Stimulated activated CD4-positive, alpha-beta T cell treated with anti-CD3 and anti-CD28 coated beads, Interleukin-2, amount 100 ng/mL, for 24 hours (primary cell): ENCODE measurements at places on chromosomes 3 and 15.

GRCh38 chr3:77605865-77606264 is 566.0 kb downstream of the ROBO2 start:
- no peak for DNase-seq

GRCh38 chr3:45889337-45889736 is 3.0 kb downstream of the CCR9 start:
- no peak for DNase-seq

GRCh38 chr15:77533578-77534430 is 98.9 kb downstream of the LINGO1 start:
- DNase-seq = no peak

DNA sequence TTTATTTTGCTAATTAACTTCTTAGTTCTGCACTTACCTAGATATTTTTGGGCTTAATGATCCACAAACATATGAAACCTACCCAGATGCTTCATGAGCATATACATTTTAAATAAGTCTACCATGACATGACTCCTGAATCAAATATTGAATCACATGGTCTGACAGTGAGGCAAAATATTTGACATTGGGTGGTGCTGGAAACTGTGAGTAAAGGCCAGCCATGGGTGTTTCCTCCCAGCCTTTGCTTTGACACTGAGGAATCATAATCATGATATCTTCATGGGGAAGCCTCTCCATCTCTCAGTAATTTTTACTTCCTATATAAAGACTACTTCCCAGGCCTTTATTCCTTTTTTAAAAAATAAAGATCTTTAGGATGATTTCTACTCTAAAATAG is 22.8 kb upstream of the SSR3 start:
- DNase-seq = no peak

- no peak for DNase-seq
These were observed 458.1 kb downstream of the DIPK2A start for GRCh38 chr3:144429719-144430121.

GRCh38 chr3:8986741-8987140 is 23.5 kb upstream of the RAD18 start:
- no peak for DNase-seq

DNA sequence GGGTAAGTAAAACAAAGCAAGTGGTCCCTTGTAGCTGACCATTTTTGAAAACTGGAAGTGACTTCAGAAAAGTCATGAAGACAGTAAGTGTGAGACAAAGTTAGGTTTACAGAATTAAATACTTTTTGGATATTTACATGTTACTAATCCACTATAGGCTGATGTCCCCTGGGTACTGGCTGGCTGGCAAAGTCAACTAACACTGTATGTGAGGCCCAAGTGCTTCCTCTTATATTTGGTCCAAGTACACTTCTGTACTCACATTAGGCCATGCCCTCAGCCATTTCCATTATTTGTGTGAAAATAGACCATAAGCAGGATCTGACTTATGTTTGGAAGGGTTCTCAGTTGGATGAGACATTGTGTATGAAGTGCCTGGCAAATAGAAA is 5.5 kb upstream of the LEKR1 start:
- no peak for DNase-seq

GRCh38 chr3:51706788-51707731 is at the start of gene GRM2:
GRM2 (plus strand) TSS chr3:51707068; CDS start chr3:51708984, 1,916 bp downstream.
- DNase-seq = no peak

- no peak for DNase-seq
These were observed 7.4 kb downstream of the TBC1D23 start for GRCh38 chr3:100268156-100268555.

DNA sequence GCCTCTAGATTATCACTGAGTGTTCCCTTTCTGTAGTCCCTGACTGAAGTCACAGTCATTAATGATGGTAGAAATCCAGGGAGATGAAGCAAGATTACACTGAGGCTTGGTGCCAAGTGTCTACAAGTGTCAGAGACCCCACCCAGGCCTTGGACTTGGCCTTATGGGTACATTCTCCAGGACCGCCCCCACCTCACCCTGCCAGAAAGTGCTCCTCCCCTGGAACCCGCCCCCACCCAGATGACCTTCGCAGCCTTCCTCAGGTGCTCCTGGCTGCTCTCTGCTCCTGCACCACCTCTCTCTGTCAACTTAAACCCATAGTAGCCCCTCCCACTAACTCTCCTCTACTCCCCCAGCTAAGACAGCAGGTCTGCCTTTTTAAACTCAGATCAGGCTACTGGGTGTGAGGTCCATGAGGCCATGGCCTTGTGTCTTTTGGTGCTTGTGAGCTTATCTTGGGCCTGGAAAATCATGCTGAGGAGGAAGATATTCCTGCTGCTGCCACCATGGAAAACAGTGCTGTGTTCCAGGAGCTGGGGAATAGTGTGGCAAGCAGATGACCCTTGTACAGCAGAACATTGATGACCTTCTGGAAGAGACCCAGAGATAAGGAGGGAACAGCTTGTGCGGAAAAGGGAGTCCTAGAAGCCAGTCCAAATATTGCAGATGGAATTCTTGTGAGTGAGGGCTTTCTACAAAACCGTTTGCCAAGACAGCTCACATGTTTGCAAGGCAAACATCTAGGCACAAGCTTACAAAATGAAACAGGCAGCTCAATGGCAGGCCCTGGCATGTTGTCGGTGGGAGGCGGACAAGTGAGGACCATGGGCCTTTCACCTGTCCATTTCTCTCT is 40.3 kb upstream of the NDUFB4 start:
- no peak for DNase-seq

GRCh38 chr3:63705092-63705645 is 52.7 kb downstream of the SNTN start:
- no peak for DNase-seq

DNA sequence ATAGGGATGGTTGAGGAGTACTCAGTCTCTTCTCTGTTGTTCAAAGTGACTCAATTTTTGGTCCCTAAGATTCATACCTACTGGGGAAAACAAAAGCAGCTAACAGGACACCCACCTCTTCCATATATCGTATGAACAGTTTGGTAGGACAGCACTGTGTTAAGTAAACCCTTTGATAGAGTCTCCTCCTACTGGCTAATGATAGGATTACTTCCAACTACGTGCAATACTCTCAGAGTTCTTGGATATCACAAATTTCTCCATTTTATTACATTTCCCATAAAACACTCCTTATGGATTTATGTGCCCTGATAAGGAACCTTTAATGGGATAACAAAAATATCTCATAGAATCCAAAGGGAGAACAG is 200.2 kb upstream of the GOLGA6L4 start:
- no peak for DNase-seq

DNA sequence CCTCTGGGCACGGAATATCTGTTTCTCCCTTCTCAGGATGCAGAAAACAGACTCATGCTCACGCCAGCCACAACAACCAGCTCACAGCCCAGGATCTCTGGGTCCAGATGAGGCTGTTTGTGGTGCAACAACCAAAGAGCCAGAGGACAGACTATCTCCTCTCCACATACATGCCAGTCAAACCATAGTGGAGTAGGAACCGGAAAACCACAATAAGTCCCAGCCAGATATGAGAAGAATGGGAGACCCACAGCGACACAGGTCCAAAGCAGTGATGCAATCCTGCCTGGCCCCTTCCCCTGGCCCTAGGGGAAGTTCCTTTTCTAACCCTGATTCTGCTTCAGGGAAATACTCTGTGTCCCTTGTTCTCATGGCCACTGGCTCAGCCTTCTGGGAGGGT is 27.6 kb downstream of the MEX3B start:
- DNase-seq = no peak

GRCh38 chr15:70314688-70315087 is 217.0 kb upstream of the TLE3 start:
- no peak for DNase-seq

DNA sequence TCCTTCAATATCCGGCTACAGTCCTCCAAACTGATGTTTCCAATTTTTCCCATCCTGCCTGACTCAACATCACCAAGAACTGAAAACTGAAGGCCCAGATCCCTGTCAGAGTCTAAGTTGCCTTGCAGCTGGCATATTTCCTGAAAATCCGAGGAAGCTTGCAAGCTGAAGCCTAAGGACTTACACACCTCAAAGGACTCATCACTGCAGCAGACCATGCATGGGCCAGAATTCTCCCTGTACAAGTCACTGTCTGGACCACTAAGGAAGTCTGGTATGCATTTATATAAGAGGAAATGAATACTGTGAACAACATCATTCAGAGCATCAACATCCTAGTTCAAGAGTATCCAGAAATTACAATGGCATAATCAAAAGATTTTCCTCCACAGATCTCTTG is 548.8 kb upstream of the MDFIC2 start:
- DNase-seq = no peak

DNA sequence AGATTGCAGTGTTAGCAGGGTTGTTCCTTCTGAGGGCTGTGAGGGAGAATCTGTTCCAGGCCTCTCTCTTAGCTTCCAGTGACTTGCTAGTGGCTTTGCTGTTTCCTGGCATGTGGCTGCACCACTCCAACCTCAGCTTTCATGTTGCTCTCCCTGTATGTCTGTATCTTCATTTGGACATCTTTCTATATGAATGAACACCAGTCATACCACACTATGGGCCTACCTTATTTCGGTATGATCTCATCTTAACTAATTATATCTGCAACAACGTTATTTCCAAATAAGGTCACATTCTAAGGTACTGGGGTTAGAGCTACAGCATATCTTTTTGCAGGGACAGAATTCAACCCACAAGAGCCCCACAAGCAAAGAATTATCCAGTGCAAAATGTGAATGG is 356.7 kb upstream of the UMPS start:
- DNase-seq = no peak

GRCh38 chr15:45885801-45886200 is 251.0 kb downstream of the SQOR start:
- DNase-seq = no peak

GRCh38 chr3:24843955-24844354 is 349.3 kb upstream of the THRB start:
- no peak for DNase-seq

DNA sequence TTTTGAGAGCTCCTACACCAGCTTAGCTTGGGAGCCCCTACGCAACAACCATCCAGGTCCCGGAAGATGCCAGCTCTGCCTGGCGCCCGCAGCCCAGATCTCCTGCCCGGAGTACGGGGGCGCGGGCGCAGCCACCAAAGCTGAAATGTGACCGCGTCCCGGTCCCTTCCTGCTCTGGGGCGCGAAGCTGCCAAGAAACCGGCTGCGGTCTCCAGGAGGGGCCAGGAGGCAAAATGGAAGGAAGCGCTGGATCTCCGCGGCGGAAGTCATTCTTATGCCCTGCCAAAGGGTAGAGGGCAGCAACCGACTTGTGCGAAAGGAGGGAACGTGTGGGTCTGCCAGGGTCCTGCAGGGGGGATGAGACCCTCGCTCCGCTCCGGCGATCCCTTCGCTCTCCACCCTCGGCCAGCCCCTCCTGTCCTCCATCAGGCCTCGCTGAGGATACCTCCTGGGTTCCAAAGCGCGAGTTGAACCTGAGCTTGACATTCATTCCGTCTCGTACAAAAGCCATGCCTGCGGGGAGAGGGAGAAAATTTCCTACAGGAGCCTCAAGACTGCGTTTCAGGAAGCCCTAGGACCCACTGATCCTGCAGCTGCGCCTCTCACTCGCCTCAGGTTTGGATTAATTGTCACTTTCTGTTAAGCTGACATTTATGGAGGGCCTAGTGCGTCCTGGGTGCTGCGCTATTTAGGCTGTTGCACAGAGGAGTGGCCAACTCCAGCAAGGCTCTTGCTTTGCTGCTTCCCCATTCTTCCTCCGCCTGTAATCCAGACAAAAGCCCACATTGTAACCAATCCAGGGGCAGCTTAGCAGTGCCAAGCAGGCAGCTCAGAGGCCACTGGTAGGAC is 98.3 kb upstream of the VGLL3 start:
- DNase-seq = peak; percentile 14

DNA sequence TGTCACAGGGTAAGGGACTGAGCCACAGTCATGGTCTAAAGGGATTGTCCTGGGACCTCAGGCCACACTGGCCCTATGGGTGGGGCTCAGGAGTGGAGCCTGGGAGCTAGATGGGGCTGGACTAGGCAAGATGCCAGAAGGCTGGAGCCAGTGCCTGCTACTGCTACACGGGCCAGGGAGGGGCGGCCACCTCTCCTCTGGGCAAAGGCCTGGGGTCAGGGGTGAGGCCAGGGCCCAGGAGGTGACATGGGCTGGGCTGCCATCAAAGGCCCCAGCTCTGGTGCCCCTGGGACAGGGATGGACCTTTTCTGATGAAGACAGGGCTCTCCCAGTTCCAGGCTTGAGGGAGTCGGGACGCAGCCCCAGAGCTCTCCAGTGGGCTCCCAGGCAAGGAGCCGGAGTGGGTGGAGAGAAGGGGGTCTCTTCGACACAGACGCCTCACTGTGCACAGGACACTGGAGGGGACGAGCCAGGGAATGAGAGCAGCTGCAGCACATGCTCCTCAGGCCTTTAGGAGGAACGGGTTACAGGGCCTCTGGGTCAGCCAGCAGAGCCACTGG is 62.1 kb upstream of the IQSEC1 start:
- no peak for DNase-seq

- DNase-seq = no peak
These were observed 116.3 kb downstream of the MITF start for GRCh38 chr3:69855436-69856162.

DNA sequence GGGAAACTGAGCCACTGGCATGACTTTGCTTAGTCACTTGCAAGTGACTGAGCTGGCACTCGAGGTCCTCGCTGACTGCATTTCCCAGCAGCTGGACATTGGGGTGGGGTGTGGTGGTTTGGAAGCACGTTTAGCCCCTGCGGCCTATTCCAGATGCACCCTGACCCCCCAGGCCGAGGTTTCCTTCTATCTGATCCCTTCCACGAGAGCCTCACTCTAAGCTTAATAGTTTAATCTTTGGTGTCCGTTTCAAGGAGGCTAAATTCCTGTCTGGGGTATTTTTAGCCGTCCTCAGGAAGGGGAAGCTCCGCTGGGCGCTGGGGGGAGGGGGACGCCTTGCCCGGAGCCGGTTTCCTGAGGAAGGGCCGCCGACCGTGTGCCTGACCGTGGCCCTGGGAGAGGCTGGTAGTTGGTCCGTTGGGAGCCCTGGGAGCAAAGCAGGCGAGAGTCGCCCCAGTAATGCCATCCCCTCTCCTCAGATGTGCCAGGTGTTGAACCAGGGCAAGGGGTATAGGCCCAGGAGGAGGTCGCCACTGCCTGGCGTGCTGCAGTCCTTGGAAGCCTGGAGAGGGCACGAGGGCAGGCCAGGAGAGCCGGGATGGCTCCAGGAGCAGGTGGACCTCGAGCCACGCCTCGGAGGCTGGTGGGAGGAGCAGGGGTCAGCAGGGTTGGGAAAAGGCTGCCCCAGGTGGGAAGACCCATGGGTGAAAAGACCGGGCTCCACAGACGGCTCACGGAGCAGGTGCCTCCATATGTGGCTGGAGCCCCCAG is 37.2 kb downstream of the IDH2 start:
- no peak for DNase-seq
